ENCODE measurements at places on chromosomes 4 and X.
A peak's percentile ranks its signal among the peaks of the same experiment; 100 is the strongest.

GRCh38 chr4:110510277-110510676 lies 34.3 kb downstream of the ENPEP start:
- DNase-seq = no peak

- DNase-seq = no peak
Observed at GRCh38 chr4:41670982-41671381, 77.5 kb downstream of the PHOX2B start.

- DNase-seq = no peak
Observed at GRCh38 chrX:1336948-1337779, 579 bp downstream of the IL3RA start.

DNA sequence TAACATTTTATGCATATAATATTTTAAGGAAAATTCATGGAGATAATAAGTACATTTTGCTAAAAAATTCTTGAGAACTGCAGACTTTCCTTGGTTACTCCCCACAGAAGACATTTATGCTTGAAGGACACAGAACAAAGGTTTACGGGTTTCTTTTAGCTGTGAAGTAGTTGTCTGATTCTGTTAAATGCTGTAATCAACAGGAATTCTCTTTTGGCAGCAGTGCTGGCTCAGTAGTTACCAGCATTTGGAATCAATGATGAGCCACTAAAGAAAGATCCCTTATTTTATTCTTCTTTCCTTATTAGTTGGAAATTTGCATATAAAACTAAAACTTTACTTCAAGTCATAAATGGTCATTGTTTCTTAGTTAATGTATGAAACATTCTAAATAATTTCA lies 199.3 kb upstream of the FAT4 start:
- peak; percentile 2 for DNase-seq

- DNase-seq = peak; percentile 85
Observed at GRCh38 chrX:63350941-63351616, at the start of gene SPIN4. Gene SPIN4 (minus strand): TSS chrX:63351332. CDS start chrX:63350819, 513 bp downstream.

- DNase-seq = no peak
Observed at GRCh38 chrX:14673764-14674163, 144.4 kb downstream of the GLRA2 start.

- no peak for DNase-seq
Observed at GRCh38 chr4:189660722-189661360, 279.8 kb upstream of the FRG1 start.

GRCh38 chr4:176656108-176656507 lies 136.6 kb downstream of the VEGFC start:
- no peak for DNase-seq

- no peak for DNase-seq
Observed at GRCh38 chrX:150316564-150316963, 46.6 kb upstream of the MAMLD1 start.

DNA sequence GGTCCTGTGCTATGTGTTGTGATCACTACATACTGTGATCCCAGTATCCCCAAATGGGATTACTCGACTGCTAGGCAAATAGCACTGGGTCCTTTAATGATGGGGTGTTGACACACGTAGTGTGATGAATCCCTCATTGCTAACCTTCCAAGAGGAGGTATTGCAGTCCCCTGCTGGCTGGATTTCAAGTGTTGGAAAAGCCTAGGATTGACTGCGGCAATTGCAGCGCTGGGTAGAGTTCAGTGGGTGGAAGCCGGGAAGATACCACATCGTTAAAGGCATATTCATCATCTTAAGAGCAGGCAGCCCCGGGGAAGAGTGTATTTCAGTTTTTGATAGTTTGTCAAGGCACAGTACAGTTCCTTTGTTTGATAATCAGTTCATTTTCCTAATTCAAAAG lies 159.9 kb downstream of the TRIML1 start:
- DNase-seq = no peak

DNA sequence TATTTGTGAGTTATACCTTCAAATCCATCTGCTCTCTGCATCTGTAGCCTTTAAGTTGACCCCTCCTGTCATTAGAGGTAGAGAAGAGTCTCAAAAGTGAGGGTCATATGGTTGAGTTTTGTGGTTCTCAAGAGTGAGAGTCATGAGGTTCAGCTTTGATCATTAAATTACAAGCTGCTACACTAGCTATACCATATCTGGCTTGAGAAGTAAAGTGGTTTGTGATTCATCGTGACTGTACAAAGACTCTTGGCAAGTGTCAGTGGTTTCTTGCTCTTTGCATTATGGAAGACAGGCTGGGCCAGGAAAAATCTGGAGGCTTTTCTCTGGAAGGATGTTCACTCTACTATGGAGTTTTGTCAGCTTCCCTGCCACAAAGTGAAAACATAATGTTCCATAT lies 170.6 kb downstream of the ZC4H2 start:
- no peak for DNase-seq

GRCh38 chrX:2934715-2935710 lies 5.9 kb upstream of the ARSD start:
- no peak for DNase-seq

DNA sequence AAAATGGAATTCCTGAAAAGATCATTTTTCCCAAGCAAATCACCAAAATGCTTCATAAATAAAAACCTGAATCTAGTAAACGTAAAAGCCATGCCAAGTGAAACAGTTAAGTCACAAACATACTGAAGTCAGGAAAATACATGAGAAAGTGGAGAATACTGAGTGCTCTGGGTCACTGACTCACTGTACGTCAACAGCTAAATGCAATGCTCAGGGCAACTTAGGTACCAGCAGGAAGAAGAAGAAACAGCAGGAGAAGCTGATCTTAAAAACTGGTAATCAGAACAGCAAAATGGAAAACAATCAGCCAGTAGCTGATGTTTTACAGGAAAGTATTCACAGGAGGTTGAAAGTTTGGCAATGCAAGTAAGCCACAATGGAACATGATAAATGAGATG lies 252.6 kb upstream of the ETNPPL start:
- DNase-seq = no peak

DNA sequence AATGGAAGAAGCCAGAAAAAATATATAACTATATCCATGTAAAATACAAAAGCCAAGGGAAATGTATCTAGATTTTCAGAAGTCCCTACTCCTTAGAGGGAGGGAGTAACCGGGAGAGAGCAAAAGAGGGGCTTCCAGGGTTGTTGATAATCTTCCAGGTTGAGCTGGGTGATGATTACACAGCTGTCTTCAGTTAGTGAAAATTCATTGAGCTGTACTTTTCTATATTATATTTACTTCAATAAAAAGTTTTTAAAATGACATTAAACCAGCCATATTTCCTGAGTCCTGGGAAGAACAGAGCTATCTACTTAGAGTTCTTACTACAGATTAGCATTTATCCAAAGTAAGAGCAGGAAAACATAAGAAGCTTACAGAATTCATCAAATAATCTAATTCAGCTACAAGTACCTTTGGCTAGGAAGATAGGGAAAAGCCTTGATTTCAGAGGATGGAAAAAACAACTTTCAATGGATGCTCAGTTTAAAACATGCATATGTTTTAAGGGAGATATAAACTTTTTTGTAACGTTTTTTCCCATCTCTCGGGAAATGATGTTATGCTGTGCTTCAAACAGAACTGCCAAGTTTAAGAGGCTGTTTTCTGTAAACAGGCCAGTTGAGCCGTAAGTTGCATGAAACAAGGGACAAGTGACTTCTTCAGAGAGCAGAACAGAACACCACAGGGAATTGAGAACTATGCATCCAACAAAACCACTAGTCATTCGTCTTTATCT lies 204.6 kb downstream of the SCFD2 start:
- DNase-seq = peak; percentile 9

- DNase-seq = no peak
Observed at GRCh38 chr4:101960431-101960830, 169.9 kb downstream of the BANK1 start.

GRCh38 chr4:1993169-1993516 lies 15.6 kb downstream of the NELFA start:
- no peak for DNase-seq

DNA sequence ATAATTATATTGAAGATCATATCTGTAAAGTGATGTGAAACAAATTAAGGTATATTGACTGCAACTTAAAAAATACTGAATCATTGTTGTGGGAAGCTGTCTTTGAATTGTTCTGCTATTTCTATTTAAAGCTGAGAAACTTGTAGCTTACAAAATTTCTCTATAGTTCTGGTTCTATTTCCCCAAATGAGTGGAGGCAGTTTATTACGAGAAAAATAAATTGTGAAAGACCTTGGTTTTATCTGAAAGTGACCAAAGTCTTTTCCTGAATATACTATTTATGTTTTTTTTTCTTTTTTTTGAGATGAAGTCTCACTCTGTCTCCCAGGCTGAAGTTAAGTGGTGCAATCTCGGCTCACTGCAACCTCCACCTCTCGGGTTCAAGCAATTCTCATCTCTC lies 165.4 kb downstream of the SH3BGRL start:
- no peak for DNase-seq

- DNase-seq = no peak
Observed at GRCh38 chrX:97846718-97847237, 963.1 kb downstream of the RPA4 start.

- no peak for DNase-seq
Observed at GRCh38 chrX:12139934-12140611, 1.8 kb downstream of the FRMPD4 start.

DNA sequence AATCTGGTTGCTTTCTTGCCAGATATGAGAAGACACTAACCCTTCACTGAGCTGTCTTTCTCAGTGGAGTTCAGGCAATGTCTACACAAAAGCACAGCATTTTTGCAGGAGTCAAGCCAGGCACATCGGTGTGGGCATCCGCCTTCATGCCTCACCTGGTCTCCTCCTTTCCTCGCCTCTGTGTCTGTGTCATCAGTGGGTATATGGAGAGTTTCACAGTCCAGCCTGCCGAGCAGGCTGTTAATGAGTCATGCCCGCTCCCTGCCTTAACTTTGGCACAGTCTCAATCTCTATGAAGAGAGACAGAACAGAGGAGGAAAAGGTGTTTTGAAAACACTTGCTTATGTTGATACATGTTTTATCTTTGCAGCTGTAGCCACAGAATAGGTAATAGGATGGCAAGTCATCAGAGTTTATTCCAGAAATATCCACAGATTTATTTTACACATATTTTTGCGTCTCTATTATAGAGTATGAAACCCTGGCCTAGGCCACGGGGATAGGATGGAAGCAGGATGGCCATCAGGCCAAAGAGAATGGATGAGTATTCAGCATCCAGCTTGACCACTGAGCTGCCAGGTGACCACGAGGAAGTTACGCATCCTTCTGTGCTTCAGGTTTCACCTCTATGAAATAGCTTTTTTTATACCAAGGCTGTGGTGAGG lies 32.8 kb upstream of the MAML3 start:
- no peak for DNase-seq

DNA sequence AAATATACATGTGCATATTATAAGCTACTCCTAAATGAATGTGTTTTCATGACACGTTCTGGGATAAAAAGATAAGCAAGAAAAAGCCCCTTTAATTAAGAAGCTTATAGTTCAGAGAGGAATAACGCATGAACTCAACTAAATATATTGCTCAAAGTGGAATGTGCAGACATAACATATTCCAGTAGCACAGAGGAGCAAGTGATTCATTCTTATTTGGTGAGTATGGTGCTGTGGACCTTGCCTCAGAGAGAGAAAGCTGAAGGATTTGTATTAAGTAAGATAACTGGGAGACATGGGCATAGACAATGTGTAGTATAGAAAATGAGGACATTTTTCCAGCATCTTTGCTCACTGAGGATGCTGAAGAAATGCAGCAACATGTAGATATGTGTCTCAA lies 76.8 kb downstream of the CFAP299 start:
- DNase-seq = no peak

- DNase-seq = no peak
Observed at GRCh38 chr4:109649872-109650271, 53.4 kb downstream of the CASP6 start.

GRCh38 chr4:26826721-26827120 lies 33.9 kb upstream of the STIM2 start:
- no peak for DNase-seq

DNA sequence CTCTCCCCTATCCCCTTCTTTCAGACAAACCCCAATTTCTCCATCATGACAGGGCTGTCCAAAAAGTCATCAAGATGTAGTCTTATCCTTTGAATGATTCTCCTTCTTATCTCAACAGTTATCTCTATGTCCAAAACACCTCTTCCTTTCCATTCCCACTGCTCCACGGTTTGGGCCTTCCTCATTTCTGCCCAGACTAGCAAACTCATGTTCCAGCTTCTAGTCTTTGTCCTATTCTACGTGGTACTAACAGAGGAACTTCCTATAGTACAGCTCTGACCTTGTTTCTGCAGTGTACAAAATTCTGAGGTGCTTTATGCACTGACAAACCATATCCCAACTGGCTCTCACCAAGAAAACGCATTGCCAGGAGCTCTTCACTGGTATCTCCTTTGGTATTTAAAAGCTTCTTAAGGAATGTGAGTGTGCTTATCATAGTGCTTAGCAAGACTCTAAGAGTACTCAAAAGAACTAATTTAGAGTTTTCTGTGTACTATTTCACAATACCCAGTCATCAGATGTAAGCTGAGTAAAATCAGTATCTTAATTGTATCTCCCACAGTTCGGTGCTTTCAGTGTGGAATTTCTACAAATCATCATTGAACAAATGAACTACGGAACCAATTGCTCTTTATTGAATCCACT lies 65.5 kb downstream of the MAML3 start:
- no peak for DNase-seq

GRCh38 chr4:158814636-158815330 lies 46.0 kb downstream of the FNIP2 start:
- no peak for DNase-seq

DNA sequence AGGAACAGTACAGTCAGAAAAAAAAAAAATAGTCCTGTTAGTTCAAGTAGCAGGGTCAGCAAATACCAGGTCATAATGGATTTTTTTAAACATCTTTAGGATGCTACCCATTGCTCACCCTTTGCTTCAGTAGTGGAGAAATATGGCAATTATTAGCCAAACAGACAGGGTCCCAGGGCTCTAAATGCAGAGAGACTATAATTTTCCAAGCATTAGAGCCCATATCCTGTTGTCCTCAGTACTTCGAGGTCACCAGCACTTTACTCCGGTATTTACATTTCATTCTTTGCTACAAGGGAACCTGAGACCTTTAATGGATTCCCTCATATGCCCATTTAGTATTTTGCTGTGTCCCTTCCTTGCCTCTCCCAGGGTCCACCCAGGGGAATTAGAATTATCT lies 1562.9 kb upstream of the TENM3 start:
- no peak for DNase-seq

DNA sequence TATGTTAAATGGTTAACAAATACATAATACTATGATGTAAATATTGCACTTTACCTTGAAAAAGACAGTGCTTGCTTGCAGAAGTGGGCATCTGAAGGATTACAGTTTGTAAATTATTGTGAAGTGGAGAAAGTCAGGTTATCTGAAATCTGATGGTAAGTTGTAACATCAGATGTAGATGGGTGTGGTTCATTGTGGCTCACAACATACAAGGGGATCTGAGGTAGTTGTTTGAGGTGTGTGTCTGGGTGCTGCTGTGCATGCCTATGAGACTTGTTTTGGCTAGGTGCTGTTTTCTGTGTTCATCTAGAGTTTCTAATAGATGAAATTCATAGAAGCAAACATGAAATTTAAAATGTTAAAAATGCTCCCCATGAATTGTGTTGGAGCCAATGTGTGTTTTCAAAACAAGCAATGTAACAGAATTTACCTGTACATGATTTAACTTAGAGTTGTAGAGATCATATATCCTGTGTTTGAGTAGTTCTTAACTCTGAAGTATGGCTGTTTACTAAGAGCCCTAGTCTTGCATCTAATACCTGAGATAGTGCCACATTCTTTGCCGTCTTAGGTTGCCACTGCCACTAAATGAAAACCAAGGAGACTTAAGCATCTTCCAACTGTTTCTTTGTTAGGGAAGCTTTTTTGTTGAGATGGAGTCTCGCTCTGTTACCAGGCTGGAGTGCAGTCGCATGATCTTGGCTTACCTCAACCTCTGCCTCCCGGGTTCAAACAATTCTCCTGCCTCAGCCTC lies 11.9 kb upstream of the NDUFC1 start:
- no peak for DNase-seq

- DNase-seq = no peak
Observed at GRCh38 chrX:149506349-149506748, 1.2 kb upstream of the IDS start.

Data from globus pallidus (tissue), 1 donor.